Fibroblast of villous mesenchyme (primary cell): ENCODE measurements at places on chromosomes 12 and 14. TPM values are rescaled to one million over a fixed set of nuclear protein-coding genes. Genes with fewer than 3 reads are reported as not detected.
A peak's percentile ranks its signal among the peaks of the same experiment; 100 is the strongest.

Gene ITGB7
- total RNA-seq, result under 0.01 TPM in 1 of 2 replicates, not detected in the other

Gene PARPBP
- total RNA-seq, result 8.7 and 13.0 TPM in 2 replicates

Gene TMTC2
- 1.6 and 5.2 TPM in 2 replicates for total RNA-seq

Gene NANOG
- total RNA-seq, result not detected in 2 replicates

Gene SLCO1B1
- total RNA-seq, result not detected in 2 replicates

Gene TEX52
- total RNA-seq, result not detected in 2 replicates

Gene SLC38A4
- total RNA-seq, result 11.0 and 23.7 TPM in 2 replicates

Gene CLEC4C
- not detected in 2 replicates for total RNA-seq

Gene PTGER2
- 1.3 and 5.2 TPM in 2 replicates for total RNA-seq

Gene CCDC184
- total RNA-seq, result 0.32 and 0.43 TPM in 2 replicates

Gene CISTR
- not detected in 2 replicates for total RNA-seq

Gene RHOJ
- 0.43 and 4.8 TPM in 2 replicates for total RNA-seq

DNA sequence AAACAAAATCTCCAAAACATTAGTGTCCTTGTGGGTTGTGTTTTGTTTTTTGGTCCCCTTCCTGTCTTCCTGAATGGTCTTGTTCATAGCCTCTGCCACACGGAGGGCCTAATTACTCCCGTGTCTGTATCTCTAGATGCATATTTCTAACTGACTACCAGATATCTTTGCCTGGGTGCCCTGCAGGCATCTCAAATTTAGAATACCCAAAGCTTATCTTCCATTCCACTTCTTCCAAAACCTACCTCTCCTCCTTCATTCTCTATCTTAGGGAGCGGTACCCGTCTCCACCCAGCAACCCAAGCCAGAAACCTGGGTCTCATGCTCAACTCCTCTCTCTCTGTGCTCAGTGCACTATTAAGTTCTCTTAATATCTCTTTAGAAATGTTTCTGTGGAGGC is 10.9 kb upstream of the METAP2 start:
- no peak for DNase-seq

GRCh38 chr14:96735526-96735925 is 61.7 kb upstream of the VRK1 start:
- no peak for DNase-seq

- peak; percentile 98 for DNase-seq
These were observed 93.9 kb downstream of the DACT1 start for GRCh38 chr14:58731465-58732293.

- DNase-seq, result no peak
These were observed 100.5 kb downstream of the PPM1H start for GRCh38 chr12:62834406-62834805.

- no peak for DNase-seq
These were observed 348.0 kb downstream of the BCL11B start for GRCh38 chr14:98924046-98924445.

GRCh38 chr12:121806009-121806545 is 2.3 kb downstream of the SETD1B start:
- DNase-seq, result no peak

- DNase-seq, result peak; percentile 23
These were observed 5.9 kb downstream of the TBX3 start for GRCh38 chr12:114678028-114678427.

GRCh38 chr12:95693689-95694088 is 96.9 kb downstream of the NTN4 start:
- DNase-seq, result no peak

DNA sequence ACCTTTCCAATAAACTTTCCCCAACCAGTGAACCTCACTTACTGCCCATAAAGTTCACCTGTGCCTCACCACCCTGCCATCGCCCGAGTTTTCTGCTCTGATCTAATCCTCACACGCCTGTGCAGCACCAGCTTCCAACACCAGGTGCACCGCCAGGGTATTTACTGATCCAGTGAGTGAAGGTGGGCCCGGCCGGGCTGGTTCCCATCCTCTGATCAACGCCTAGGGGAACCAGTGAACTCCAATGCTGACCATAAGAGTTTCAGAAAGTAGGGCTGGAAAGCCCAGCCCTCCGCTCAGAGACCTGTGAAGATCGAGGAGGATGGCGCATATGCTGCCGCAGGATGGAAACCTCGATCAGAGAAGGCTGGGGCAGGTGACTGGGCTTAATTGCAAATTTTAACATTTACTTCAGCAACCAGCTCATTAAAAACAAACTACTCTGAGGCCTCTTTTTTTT is 685 bp upstream of the MYL6B start:
- DNase-seq, result no peak

- DNase-seq, result no peak
These were observed 76.9 kb downstream of the KICS2 start for GRCh38 chr12:64145226-64145625.

DNA sequence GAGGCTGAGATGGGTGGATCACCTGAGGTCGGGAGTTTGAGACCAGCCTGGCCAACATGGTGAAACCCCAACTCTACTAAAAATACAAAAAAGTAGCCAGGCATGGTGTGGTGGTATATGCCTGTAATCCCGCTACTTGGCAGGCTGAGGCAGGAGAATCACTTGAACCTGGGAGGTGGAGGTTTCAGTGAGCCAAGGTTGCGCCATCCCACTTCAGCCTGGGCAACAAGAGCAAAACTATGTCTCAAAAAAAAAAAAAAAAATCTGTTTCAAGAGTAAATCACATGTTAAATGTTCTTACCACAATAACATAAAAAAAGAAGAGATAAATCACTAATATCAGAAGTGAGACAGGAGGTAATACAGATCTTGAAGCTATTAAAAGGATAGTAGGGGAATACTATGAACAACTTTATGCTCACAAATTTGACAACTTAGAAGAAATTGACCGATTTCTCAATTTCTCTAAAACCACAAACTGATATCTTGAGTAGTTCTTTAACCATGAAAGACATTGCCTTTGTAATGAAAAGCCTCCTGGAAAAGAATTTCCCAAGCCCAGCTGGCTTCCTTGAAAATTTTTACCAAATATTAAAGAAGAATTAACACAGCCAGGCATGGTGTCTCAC is 37.7 kb downstream of the TAOK3 start:
- DNase-seq, result peak; percentile 82

DNA sequence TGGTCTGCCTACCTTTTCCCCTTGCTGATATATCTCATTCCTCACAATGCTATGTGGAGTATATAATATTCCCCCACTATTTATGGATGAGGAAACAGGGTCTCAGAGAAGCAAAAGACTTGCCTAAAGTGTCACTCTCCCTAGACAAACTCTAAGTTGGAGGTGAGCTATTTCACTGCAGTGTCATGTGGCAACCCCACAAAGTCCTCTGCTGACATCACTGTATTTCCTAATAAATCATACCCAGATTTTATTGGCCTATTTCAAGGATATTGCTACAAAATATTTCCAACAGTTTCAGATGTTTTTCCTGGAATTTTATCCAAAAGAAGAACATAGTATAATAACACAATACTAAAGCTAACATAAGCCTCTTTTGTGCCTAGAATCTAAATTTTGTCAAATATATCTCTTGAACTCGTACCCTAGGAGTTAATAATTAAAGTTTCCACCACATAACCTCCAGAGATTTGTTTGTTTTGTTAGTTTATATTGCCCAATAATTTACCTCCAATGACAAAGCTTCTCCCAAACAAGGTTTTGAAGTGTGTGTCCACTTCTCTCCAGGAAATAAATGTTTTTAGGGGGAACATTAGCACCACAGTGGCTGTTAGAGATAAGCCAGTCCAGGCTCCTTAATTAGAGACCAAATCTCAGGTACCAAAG is 215.1 kb downstream of the ASCL1 start:
- DNase-seq, result no peak

GRCh38 chr14:59439256-59439965 is 25.8 kb downstream of the GPR135 start:
- DNase-seq, result peak; percentile 85

- peak; percentile 2 for DNase-seq
These were observed 178.5 kb upstream of the OR4E1 start for GRCh38 chr14:21852061-21852664.

- no peak for DNase-seq
These were observed 191.7 kb downstream of the BCL11B start for GRCh38 chr14:99080306-99080705.

DNA sequence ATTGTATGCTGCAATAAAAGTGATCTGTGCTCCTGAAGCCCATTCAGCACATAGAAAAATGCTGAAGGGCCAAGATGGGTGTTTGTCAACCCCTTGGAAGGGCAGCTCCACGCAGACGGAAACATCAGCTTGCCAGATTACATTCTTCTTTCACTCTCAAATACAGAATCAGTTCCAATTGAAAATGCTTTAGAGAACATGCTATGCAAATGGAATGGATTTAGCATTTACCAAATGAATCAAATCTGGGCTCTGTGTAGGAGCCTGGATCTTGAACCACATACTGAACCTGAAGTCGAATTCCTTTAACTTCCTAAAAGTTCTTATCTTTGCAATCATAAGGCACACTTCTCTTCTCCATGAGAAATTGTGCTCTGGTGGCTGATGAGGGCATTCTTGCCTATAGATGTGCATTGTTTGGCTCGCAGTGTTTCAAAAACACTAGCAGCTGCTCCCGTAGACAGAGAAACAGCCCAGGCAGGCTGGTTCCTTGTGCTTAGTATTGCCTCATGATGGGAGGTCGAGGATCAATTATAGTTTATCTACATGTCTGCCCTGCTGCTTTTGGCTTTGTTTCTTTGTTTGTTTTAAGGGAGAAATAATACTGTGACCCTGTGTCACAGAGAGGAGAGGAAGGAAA is 489.8 kb upstream of the FLRT2 start:
- DNase-seq, result no peak
